Suprapubic skin (tissue), 4 donors: ENCODE measurements at places on chromosomes 16 and 17. TPM values are rescaled to one million over a fixed set of nuclear protein-coding genes. Genes with fewer than 3 reads are reported as not detected.

The PIPOX gene
- 3.7 TPM for total RNA-seq

The TMC8 gene
- total RNA-seq = 0.60 TPM

The CIITA gene
- total RNA-seq = 27.1 TPM

The CD300E gene
- not detected for total RNA-seq

The KRTAP4-6 gene
- total RNA-seq = 45.0 TPM

The EPX gene
- not detected for total RNA-seq

The SLC38A8 gene
- not detected for total RNA-seq

The GPR179 gene
- total RNA-seq = 0.17 TPM

The SLFN12L gene
- 0.76 TPM for total RNA-seq

The CDYL2 gene
- 8.2 TPM for total RNA-seq

The RAB11FIP4 gene
- 28.9 TPM for total RNA-seq

The ASGR1 gene
- 2.3 TPM for total RNA-seq

The MED9 gene
- total RNA-seq = 22.6 TPM

The TM4SF5 gene
- total RNA-seq = not detected

The CRHR1 gene
- 0.76 TPM for total RNA-seq

The NLRC5 gene
- 133 TPM for total RNA-seq

The RCVRN gene
- 1.9 TPM for total RNA-seq

The SLC6A2 gene
- total RNA-seq = 18.4 TPM

The ZNF423 gene
- total RNA-seq = 5.3 TPM

The KATNIP gene
- total RNA-seq = 35.5 TPM

The CDRT15L2 gene
- not detected for total RNA-seq

The MLLT6 gene
- 66.8 TPM for total RNA-seq

The DRC7 gene
- not detected for total RNA-seq

The SYCE1L gene
- 0.85 TPM for total RNA-seq

The CCL22 gene
- total RNA-seq = 1.5 TPM

The TMEM98 gene
- total RNA-seq = 30.1 TPM

The MYH3 gene
- total RNA-seq = 1.2 TPM

The CDH15 gene
- 0.16 TPM for total RNA-seq

The CD68 gene
- total RNA-seq = 9.8 TPM

The CRYBA1 gene
- not detected for total RNA-seq

The CCDC144A gene
- total RNA-seq = 1.2 TPM

The E2F4 gene
- total RNA-seq = 96.8 TPM

The SLC16A6 gene
- 5.1 TPM for total RNA-seq

The MT4 gene
- total RNA-seq = 113 TPM

The NUDT7 gene
- 7.6 TPM for total RNA-seq

The NAGS gene
- 1.2 TPM for total RNA-seq

The ZNF594 gene
- total RNA-seq = 4.7 TPM

The DPEP3 gene
- not detected for total RNA-seq

The CLEC10A gene
- total RNA-seq = 1.6 TPM

The HS3ST2 gene
- total RNA-seq = 0.30 TPM

The TRIM47 gene
- 22.8 TPM for total RNA-seq

The AOC3 gene
- total RNA-seq = 9.4 TPM
